ENCODE measurements at places on chromosomes 12 and 14.

- H3K27ac ChIP-seq, result no peak overlapping the region
- no peak for DNase-seq
- no peaks in the 10 kb centered on the region for H3K27me3 ChIP-seq
- no peak overlapping the region for H3K4me3 ChIP-seq
Observed at GRCh38 chr12:19893514-19893913, 454.2 kb downstream of the AEBP2 start.

- peaks cover 48% of the 10 kb centered on the region for H3K36me3 ChIP-seq
- no peak overlapping the region for H3K4me3 ChIP-seq
- H3K27me3 ChIP-seq, result no peaks in the 10 kb centered on the region
- H3K27ac ChIP-seq, result no peak overlapping the region
- H3K4me1 ChIP-seq, result no peaks in the 10 kb centered on the region
Observed at GRCh38 chr14:52010173-52010693, 20.9 kb downstream of the RTRAF start.

GRCh38 chr14:75196468-75196867, 20.1 kb upstream of the TMED10 start:
- H3K4me1 ChIP-seq, result no peaks in the 10 kb centered on the region
- H3K27me3 ChIP-seq, result peaks cover 3% of the 10 kb centered on the region
- no peaks in the 10 kb centered on the region for H3K36me3 ChIP-seq
- no peak overlapping the region for H3K4me3 ChIP-seq
- DNase-seq, result no peak

- no peak overlapping the region for H3K27ac ChIP-seq
- no peaks in the 10 kb centered on the region for H3K36me3 ChIP-seq
- no peak for DNase-seq
- no peak overlapping the region for H3K4me3 ChIP-seq
Observed at GRCh38 chr12:78457938-78458337, 406.6 kb upstream of the SYT1 start.

DNA sequence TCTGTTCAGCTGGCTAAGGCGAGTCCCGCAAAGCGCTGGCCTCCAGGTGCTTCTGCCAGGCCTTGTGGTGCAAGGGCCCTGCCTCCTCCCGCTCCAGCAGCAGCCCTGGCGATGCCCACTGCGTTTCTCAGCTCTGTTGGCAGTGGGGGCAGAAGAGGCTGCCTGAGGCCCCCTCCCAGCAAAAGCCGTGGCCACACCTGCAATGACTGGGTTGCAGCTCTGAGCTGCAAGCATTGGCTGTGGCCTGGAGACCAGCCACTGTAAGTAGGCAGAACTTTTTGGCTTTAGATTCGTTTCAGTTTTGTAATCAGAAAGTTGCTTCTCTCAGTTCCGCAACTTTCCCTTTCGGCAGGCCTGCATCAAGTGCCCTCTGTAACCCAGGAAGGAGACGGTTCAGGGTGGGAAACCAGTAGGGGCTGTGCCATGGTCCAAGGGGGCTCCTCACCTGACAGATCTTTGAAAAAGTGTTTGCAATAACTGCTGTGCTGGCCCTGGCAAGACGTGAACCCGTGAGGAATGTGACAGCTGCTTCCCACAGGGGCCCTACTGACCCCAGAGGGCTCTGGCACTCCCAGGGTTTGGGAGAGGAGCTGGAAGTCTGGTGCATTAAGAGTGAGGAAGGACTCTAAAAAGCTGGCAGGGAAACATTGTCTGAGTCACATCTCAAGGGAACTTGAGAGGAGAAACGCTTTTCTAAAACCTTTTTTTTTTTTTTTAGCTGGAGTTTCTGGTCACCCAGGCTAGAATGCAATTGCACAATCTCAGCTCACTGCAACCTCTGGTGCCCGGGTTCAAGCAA, 54.5 kb upstream of the MAX start:
- DNase-seq, result no peak
- peaks cover 4% of the 10 kb centered on the region for H3K4me1 ChIP-seq
- no peaks in the 10 kb centered on the region for H3K27me3 ChIP-seq
- no peaks in the 10 kb centered on the region for H3K36me3 ChIP-seq

- H3K4me3 ChIP-seq, result no peak overlapping the region
- H3K4me1 ChIP-seq, result no peaks in the 10 kb centered on the region
- peaks cover 2% of the 10 kb centered on the region for H3K36me3 ChIP-seq
- H3K27me3 ChIP-seq, result no peaks in the 10 kb centered on the region
- DNase-seq, result no peak
Observed at GRCh38 chr14:92958373-92959188, 35.6 kb downstream of the CHGA start.

Measured in activated CD4-positive, alpha-beta T cell treated with anti-CD3 and anti-CD28 coated beads, Interleukin-2, amount 10 ng/mL, durations not matched to agents 7 days and 5 days (primary cell).